ENCODE measurements at places on chromosomes 5 and 9.

DNA sequence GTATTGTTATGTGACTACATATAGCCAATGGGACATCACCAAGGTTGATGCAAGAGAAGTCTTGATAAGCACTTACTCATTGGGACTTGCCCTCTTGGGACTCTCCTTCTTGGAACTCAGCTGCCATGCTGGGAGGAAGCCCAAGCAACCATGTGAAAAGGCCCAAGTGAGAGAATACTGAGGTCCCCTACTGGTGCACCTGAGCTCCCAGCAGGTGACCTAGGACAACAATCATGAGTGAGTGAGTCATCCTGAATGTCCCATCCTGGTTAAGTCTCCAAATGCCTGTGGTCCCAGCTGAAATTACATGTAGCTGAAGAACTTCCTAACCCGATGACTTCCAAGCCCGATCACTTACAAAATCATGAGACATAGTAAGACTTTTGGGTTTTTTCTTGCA, 260.7 kb downstream of the ICE1 start:
- no peak for DNase-seq

GRCh38 chr5:58081435-58081834, 378.5 kb downstream of the PLK2 start:
- no peak for DNase-seq

DNA sequence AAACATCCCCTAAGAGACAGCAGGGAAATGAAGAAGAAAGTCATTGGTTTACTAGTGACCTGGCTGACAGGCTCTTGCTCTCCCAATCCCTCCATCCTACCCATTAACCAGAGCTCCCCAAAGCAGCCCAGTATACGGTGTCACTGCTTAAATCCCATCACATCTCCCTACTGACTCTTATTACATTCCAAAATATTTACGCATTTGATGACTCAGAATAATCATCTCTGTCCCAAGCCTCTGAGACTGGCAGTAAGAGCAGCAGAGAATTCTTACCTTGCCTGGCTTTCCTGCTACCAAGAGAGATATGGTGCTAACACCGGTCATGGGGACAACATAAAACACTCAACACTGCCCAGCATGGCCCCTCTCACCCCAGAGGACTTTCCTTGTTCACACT, 20.2 kb upstream of the WHRN start:
- no peak for DNase-seq

GRCh38 chr5:167699432-167699831, 592.0 kb upstream of the WWC1 start:
- DNase-seq: peak; percentile 9

GRCh38 chr9:135901826-135902225, 5.5 kb downstream of the CAMSAP1 start:
- DNase-seq: no peak

DNA sequence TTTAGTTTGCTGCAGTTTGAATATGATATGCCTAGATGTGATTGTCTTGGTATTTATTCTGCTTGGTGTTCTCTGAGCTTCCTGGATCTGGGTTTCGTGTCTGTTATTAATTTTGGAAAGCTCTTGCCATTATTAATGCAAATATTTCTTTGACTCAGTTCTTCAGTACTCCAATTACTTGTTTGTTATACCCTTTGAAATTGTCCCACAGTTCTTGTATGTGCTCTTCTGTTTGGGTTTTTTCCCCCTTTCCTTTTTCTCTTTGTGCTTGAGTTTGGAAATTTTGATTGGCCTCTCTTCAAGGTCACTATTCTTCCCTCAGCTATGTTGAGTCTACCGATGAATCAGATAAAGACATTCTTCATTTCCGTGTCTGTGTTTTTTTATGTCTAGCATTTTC, 96.6 kb upstream of the CKMT2 start:
- no peak for DNase-seq

- DNase-seq: no peak
Measured at GRCh38 chr9:125964702-125965225, 217.6 kb downstream of the PBX3 start.

DNA sequence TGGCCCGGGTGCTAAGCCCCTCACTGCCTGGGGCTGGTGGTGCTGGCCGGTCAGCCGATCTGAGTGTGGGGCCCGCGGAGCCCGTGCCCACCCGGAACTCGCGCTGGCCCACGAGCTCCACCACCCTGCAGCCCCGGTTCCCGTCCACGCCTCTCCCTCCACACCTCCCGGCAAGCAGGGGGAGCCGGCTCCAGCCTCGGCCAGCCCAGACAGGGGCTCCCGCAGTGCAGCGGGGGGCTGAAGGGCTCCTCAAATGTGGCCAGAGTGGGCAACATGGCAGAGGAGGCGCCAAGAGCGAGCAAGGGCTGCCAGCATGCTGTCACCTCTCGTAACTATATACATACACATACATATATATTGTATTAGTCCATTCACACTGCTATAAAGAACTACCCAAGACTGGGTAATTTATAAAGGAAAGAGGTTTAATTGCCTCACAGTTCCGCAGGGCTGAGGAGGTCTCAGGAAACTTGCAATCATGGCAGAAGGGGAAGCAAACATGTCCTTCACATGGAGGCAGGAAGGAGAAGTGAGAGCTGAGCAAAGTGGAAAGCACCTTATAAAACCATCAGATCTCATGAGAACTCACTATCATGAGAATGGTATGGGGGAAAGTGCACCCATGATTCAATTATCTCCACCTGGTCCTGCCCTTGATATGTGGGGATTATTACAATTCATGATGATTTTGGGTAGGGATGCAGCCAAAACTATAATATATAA, 56.8 kb downstream of the LIX1 start:
- no peak for DNase-seq

DNA sequence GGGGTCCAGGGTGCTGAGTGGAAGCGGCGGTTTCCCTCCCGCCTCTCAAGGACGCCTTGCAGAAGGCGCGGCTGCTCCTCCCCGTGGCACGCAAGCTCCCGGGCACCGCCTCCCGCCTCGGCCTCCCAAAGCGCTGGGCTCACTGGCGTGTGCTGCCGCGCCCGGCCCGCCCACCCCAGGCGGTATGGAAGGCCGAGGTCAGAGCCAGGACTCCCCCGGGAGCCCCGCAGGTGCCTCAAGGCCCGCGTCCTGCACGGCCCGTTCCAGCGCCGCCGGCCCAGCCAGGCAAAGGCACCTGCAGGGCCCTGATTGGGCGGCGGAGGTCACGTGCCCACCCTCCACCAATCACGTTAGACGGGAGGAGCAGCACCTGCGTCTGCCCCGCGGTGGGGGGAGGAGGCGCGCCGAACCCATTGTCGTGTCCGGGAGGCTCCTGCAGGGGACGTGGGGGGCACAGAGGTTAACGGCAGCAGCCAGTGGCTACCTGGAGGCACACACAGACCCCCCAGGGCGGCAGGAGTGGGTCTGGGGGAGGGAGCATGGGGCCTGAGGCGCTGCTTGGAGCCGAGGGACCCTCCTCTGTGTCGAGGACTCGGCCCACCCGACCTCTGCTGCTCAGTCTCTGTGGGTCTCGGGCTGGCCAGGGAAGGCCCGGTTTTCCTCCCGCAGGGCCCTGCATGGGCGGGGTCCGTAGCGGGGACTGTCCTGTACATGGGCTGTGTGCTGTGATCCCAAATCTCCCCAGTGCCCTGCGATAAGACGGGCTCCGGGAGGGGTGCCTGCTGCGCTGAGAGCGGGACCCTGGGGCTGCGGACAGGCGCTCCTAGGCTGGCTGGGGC, 2.0 kb upstream of the LCN12 start:
- DNase-seq: peak; percentile 89

- DNase-seq: peak; percentile 12
Measured at GRCh38 chr9:116471093-116471906, 215.8 kb upstream of the TRIM32 start.

Measured in endothelial cell (in vitro differentiated cells).